ENCODE measurements at places on chromosomes 4 and X.
A peak's percentile ranks its signal among the peaks of the same experiment; 100 is the strongest.

DNA sequence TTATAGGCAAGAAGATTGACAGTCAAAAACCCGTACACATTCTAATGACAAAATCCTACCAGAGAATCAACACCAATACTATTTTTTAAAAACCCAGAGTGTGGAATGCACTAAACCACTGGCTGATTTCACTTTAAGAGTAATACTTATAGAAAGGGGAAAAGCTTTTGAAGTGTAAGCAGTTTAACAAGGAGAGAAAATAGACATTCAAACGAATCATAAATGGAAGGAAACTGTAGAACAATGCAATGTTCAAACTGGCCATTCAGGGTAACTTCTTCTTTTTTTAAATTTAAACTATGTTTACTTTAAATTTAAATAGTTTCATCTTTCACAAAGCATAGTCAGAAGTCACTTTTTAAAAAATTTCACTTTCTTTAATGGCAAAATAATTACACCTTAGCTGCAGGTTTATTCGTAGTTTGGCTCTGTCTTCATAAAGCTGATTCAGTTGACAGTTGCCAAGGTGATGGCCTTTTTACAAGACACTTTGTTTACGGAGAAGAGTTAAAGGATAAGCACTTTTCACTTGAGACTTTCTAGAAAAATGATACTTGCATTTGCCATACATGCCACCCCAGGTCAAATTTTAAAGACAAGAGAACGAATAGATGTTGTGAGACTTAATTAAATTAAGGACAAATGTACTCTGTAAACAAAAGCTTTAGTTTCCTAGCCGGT is 82.4 kb upstream of the KLF3 start:
- no peak for DNase-seq

DNA sequence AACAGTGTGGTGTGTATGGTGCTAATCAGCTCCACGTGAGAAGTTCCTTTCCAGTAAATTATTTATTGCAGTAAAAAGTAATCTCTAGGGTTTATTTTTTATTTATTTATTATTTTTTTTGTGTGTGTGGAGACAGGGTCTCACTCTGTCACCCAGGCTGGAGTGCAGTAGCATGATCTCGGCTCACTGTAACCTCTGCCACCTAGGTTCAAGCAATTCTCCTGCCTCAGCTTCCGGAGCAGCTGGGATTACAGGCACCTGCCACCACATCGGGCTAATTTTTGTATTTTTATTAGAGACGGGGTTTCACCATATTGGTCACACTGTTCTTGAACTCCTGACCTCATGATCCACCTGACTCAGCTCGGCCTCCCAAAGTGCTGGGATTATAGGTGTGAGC is 606.9 kb downstream of the PCDH7 start:
- DNase-seq = no peak

GRCh38 chrX:55759478-55759877 is 41.9 kb downstream of the RRAGB start:
- no peak for DNase-seq

- DNase-seq = no peak
These were observed 24.3 kb upstream of the PGM2 start for GRCh38 chr4:37802068-37802666.

- DNase-seq = no peak
These were observed 183.9 kb downstream of the CPEB2 start for GRCh38 chr4:15186149-15186548.

- DNase-seq = no peak
These were observed 111.2 kb upstream of the TECRL start for GRCh38 chr4:64520421-64520820.

GRCh38 chrX:40628506-40628905 is 5.3 kb downstream of the MPC1L start:
- peak; percentile 28 for DNase-seq

- DNase-seq = no peak
These were observed 504.6 kb downstream of the IQCM start for GRCh38 chr4:149311076-149311475.

GRCh38 chr4:124329134-124329533 is 383.4 kb downstream of the ANKRD50 start:
- no peak for DNase-seq

GRCh38 chrX:45591650-45592049 is 391.0 kb upstream of the DIPK2B start:
- DNase-seq = no peak

- no peak for DNase-seq
These were observed 14.3 kb upstream of the IL21 start for GRCh38 chr4:122635205-122635604.

DNA sequence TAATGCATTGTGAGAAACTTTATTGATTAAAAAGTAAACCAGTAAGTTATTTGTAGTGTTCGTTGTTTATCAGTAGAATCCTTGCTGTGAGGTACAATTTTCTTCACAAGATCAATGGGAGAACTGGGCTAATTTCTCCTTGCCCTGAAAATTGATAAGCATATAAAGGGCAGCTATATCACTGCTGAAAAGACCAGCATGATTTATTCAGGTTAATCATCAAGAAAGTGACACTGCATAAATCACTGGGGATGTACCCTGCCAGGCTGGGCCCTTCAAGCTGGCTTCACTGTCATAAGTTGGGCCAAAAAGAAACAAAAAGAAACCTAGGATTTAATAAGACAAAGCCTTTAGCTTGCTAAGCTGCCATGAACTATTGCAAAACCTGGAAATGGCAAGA is 746.7 kb downstream of the STPG2 start:
- DNase-seq = no peak

DNA sequence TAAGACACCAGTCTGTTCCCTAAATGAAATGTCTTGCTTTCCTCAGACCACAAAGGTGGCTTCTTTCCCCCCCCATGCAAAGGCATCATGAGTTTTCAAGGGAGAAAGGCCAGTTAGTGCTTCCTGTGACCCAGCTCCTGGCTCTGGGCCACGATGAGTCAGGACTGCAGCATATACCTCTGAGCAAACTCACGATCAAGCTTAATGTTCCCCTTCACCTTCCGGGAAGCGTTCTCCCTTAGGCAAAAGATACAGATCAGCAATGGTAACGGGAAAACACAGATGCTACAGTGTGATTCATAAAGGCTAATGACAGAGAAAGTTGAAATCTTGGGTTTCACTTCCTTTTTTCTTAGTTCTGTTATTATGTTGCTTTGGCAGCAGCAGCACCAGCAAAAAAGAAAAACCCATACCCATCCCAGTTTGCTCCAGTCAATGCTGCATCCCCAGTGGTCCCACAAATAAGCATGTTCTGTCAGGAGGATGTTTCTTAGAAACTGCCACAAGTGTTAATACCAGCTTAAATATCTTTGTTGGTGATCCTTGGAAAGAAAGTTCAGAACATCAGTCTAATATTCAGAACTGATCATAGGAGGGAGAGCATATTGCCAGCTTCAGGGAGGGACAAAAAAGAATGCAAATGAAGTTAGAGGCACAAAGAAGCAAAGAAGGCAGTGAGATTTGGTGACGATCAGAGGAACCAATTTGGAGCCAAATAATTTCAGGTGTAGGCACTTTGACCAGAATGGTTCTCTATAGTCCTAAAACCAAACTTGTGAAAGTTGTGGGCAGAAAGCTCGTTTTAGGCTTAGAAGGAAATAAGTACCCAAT is 41.2 kb downstream of the LONRF3 start:
- peak; percentile 88 for DNase-seq

DNA sequence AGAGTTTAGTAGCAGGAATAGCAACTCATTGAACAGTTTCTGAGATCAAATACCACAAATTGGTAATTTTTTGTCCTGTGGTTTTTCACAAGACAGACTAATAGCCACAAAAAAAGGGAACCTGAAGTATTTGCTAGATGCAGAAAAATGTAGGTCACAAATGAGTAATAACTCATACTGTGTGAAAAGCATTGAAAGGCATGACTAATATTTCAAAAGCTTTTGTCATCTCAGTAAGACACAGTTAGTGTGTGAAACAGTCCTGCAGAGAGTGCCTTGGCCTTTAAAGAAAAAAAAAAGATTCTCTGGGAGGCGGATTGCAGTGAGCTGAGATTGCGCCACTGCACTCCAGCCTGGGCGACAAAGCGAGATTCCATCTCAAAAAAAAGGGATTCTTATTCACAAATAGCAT is 31.4 kb upstream of the SLC25A31 start:
- peak; percentile 95 for DNase-seq

DNA sequence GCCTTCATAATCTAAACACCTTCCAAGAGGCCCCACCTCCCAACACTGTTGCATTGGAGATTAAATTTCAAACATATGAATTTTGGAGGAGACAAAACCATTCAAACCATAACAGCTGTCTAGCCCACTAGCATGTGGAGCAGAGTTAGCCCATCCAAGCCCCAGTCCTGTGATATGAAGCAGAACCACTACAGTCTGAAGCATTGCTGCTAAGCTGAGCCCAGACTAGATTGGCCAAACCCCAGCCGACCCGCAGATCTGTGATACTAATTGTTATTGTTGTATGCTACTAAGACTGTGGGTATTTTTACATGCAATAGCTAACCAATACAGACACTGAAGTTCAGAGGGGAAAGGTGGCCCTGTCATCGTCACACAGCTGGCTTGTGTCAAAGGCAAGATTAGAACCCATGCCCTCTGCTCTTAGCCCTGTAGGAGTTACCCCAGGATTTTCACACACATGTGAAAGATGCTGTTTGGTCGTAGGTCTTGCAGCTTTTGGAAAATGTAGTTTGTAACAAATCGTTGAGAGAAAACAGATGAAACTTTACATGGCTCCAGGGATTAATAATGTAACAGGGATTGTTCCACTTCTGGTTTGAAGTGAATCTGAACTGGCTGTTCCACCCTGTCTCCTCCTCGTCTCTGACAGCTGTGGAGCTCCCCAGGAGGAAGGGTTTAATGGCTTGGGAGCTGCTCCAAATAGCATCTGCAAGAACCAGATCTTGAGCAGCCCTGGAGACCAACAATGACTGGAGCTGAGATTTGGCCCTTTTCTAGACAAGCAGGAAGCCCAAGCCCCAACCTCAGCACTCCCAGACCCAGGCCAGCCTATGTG is 517.5 kb downstream of the MID1IP1 start:
- no peak for DNase-seq

- DNase-seq = peak; percentile 71
These were observed 18.8 kb upstream of the TMSB4X start for GRCh38 chrX:12955882-12956703.

DNA sequence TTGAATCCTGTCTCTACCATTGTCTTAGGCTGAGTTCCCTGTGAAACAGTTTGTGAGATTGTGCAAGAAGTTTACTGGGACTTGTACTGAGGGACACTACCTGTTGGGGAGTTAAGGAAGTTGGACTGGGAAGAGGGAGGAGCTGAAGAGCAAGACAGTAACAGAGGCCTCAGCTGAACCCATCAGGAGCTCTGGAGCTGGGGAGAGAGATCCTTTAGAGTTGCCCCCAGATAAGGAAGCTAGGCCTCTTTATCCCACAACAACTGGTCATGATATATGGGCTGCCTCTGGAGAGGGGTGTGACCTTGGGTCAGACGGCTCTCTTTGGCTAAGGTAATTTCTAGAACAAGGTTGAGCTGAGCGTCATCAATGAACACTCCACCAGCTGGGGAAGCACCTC is 137.8 kb upstream of the SLC4A4 start:
- no peak for DNase-seq

DNA sequence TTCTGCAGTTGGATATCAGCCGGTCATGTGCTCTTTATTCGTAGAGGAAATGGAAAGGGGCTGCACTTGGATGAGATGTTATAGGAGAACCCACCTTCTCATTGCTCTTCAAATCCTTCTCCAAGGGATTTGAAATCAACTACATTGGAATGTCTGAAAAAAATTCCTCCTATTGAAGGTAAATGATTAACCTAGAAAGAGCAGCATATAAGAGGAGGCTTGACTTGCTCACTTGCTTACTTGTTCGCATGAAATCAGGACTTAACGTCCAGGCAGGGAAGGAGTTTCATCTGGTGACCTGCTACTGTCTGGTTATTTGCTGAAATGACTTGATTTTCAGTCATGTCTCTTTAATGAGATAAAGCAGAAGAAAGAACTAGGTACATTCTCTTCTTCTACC is 338.4 kb upstream of the NOCT start:
- no peak for DNase-seq

DNA sequence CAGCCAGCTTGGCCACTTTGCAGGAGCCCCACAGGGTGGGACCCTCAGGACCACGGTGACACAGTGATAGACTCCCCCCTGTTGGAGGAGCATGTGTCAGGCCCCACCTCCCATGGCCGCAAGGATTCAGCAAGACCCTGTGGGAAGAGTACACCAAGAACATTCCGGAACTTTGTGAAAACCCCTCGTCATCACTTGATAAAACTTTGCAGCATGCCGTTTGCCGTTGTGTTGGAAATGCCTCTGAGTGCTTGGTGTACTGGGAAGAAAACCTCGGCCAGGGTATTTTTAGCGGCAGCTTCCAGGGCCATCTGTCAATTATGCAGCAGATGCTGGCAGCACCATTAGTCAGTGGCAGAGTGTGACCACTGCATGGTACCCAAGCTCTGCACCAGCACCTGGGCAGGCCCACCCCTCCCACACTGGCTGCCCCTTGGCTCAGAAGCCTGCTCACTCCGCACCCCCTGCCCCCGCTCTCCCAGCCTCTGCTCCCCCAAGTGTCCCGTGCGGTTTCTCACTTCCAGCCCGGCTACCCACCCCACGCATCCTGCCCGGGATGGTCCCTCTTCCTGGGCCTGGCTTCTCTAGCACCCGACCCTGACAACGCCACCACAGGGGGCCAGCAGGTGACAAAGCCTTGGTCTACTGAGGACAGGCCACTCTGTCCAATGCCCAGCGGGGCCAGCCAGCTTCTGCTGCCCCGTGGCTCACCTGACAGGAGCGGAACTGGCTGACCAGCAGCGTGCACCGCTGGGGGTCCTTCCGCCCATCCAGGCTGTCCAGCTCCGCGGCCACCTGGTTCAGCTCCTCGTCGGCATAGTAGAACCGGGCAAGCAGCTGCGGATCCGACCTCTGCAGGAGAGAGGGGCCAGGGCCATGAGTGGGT is 65.0 kb downstream of the ZFYVE28 start:
- DNase-seq = no peak

DNA sequence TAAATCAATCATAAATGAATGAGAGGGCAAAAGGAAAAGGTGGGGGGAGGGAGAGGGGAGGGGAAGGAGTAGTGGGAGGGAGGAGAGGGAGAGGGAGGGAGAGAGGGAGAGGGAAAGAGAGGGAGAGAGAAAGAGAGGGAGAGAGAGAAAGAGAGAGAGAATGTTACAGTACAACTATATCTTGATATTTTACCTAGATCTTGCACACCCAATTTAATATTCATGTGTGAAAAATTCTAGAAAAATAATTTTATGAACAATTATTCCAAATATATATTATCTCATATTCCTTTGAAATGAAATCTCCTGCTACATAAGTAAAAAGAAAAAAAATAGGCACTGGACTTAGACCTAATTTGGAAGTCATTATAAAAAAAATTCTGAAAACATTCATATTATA is 120.0 kb downstream of the SCLT1 start:
- no peak for DNase-seq

- DNase-seq = no peak
These were observed 249.1 kb upstream of the DIAPH2 start for GRCh38 chrX:96435378-96436035.
